Stimulated activated CD8-positive, alpha-beta memory T cell treated with anti-CD3 and anti-CD28 coated beads, Interleukin-15, amount 100 ng/mL, for 24 hours (primary cell): ENCODE measurements at places on chromosomes 2 and 18.

DNA sequence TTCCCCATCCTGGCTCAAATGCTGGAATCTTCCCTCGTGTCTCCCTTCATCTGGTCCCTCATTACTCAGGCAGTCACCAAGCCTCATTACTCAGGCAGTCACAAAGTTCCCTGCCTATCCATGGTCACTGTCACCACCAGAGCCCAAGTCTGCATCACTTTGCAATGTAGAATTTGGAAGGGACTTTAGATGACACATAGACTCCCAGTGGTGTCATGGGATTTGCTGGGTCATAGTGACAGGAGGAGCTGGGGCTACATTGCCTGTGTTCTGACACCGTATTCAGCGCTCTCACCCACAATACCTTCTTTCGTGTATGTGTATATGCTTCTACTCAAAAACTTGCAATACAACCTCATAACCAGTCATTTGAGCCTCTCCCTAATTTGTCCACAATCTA is 2.1 kb upstream of the EMILIN1 start:
- DNase-seq = no peak

- no peak for DNase-seq
Observed at GRCh38 chr2:236250286-236250685, 13.9 kb downstream of the ASB18 start.

GRCh38 chr2:12236136-12236844 is 480.4 kb upstream of the TRIB2 start:
- no peak for DNase-seq

GRCh38 chr2:232363784-232364615 is 14.6 kb upstream of the ALPP start:
- DNase-seq = no peak

DNA sequence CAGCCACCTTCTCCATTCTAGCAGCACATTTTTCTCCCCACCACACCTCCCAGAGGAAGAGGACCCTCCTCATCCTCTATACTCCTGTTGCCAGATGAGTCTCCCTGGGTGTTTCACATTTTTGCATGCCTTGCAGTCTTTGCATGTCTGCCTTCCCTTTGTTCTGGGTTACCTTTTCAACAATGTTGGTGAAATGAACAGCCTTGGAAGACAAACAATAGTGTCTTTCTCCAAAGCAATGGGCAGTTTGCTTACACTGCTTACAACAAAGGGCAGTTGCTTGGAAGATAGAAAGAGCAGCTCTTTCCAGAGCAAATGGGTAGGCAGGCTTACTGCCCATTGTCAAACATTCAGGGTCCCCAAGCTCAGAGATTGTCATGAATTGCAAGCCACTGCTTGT is 14.5 kb upstream of the SEH1L start:
- no peak for DNase-seq

DNA sequence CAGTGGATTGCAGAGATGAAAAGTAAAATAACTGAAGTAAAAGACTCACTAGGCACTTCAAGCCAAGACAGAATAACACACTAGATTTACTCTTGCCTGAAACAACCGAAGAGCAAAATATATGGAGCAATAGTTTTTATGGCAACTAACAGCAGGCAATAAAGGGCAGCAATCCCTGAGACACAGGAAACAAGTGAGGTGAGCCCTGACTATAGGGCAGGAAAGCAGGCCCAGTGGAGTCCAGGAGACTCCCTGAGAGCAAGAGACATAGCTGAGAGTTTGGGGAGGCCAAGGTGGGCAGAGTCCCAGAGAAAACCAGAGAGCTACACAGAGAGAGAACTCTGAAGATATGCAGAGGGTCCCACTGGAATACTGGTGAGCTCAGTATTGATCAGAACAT is 18.8 kb downstream of the FARSB start:
- DNase-seq = no peak

DNA sequence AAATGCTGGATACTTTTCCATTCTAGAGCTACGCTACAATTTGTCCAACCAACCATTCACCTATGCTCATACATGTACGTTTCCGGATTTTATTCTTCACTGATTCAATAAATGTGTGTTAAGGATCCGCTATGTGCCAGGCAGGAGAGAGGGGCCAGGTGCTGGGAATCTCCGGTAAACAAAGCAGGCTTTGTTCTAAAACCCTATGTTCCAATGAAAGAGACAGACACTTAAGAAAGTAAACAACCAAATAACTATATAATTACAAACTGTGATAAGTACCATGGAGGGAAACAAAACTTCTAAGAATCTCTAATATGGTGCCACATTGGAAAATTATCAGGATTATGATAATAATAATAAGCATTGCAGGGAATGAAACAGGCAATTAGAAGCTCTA is 22.2 kb upstream of the POMC start:
- no peak for DNase-seq

GRCh38 chr2:226953826-226954225 is 118.0 kb downstream of the RHBDD1 start:
- DNase-seq = no peak

DNA sequence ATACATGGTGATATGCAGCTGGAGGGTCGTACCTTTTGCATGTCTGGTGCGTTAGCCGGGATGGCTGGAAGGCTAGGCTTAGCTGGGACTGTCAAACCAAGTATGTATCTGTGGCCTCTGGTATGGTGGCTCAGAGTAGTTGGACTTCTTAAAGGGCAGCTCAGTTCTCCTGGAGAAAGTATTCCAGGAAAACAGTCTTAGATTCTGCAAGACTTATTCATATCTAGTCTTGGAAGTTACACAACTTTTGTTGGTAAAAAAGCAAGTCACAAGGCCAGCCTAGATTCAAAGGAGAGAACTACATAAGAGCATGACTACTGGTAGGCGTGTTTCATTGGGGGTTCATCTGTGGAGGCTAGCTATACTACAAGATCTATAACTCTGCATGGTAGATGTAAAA is 45.5 kb downstream of the EML4 start:
- DNase-seq = no peak

- DNase-seq = no peak
Observed at GRCh38 chr2:168434146-168434545, 21.9 kb upstream of the CERS6 start.

GRCh38 chr18:52140986-52141385 is 199.0 kb upstream of the DCC start:
- no peak for DNase-seq

GRCh38 chr18:46877329-46877987 is 39.8 kb downstream of the PIAS2 start:
- DNase-seq = no peak

GRCh38 chr2:1856922-1857321 is 112.6 kb upstream of the PXDN start:
- no peak for DNase-seq

DNA sequence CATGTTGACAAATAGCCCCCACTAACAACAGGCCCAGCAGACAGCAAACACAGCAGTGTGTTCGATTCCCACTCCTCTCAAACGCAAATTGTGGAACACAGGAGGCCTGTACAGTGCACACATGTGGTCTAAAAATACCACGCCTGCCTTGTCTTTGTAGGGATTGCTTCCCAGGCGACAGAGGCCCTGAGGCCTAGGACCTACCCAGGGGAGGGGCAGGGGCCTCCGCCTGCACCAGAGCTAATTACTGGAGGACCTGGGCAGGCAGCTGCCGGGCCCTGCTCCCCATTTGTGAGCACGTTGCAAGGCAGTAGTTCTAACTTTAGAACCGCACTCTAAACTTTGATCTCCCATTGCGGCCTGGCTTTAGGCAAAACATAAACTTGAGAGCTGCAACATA is 316.0 kb downstream of the TXNL1 start:
- DNase-seq = no peak

DNA sequence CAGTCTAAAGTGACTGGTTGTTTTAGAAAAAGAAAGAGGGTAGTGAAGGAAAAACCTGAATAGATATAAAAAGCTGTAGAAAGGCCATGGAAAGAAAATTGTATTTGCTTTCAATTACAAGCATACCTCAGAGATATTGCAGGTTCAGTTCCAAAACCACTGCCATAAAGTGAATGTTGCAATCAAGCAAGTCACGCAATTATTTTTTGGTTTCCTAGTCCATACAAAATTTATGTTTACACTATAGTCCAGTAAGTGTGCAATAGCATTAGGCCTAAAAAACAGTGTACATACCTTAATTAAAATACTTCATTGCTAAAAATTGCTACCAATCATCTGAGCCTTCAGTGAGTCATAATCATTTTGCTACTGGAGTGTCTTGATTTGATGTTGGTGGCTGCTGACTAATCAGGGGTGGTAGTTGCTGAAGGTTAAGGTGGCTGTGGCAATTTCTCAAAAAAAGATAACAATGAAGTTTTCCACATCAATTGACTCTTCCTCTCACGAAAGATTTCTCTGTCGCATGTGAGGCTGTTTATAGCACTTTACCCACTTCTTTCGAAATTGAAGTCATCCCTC is 2003.8 kb upstream of the PIK3C3 start:
- no peak for DNase-seq

GRCh38 chr2:96859681-96860064 is 1.9 kb upstream of the ANKRD39 start:
- no peak for DNase-seq

DNA sequence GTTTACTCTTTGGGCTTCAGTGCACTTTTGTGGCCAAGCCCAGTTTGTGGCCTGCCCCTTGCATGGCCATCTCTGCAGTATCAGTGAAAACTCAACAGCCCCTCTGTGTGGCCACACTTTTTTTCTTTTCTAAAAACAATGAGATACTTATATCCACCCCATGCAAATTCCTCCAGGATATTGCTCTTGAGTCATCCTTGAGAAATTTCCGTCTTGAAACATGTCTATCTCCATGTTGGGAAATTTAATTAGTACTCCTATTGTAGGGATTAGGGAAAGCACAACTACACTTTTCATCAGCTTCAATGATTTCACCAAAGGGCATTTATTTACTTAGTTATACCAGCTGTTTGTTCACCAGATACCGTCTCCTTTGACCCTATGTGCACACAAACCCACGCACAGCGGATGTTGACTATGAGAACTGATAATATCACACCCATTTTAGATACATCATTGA is 993.1 kb downstream of the TSN start:
- DNase-seq = no peak

- DNase-seq = no peak
Observed at GRCh38 chr2:234110219-234110618, 59.7 kb downstream of the SPP2 start.

DNA sequence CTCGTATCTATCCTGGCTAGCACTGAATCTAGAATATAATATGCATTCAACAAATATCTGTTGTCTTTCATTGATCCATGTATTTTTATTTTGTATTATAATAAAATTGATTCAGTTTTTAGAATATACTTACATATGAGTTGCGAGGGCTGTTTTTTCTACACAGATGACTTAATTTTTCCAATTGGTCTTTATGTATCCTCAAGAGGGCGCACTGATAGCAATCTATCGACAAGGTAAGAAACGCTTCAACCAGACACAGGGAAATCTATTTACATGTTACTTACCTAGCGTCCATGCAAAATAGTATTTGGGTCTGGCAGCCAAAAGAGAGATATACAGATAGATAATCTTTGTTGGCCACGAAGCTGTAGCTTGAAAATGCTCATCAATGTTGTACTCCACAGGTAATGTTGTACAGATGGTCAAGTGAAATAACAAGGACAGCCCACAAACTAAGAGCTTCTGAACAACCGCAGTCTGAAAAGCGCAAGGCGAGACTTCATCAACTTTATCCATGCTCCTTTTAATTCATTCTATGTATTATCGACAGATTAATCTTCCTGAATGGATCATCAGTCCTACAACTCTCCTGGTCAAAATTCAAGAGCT is 35.5 kb upstream of the KIDINS220 start:
- DNase-seq = no peak

DNA sequence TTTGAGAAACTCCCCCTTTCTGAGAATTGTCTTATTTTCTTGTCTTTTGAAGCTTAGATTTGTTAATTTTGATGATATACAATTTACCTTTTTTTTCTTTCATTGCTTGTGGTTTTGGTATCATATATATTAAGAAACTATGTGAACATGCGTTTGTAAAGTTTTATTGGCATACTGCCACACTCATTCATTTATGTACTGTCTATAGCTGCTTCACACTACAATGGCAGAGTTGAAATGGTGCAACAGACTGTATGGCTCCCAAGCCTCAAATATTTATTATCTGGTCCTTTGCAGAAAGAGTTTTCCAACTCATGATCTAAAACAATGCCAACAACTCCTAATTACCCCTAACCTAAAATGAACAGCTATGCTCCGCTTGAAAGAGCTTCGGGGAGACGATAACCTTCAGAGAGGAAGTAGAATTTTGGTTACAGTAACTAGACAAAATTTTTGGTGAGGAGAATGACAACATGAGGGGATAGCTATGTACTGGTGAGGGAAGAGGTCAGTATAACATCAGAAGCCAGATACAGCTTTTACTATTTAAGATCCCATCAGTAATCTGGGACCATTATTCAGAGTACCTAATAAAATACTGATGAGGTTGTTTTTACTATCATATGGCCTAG is 16.1 kb downstream of the PPP3R1 start:
- DNase-seq = no peak

- DNase-seq = no peak
Observed at GRCh38 chr18:78268226-78268988, 711.2 kb upstream of the SALL3 start.

GRCh38 chr2:59779571-59779970 is 773.9 kb downstream of the BCL11A start:
- DNase-seq = no peak

- DNase-seq = no peak
Observed at GRCh38 chr2:46365913-46366667, 68.9 kb downstream of the EPAS1 start.

DNA sequence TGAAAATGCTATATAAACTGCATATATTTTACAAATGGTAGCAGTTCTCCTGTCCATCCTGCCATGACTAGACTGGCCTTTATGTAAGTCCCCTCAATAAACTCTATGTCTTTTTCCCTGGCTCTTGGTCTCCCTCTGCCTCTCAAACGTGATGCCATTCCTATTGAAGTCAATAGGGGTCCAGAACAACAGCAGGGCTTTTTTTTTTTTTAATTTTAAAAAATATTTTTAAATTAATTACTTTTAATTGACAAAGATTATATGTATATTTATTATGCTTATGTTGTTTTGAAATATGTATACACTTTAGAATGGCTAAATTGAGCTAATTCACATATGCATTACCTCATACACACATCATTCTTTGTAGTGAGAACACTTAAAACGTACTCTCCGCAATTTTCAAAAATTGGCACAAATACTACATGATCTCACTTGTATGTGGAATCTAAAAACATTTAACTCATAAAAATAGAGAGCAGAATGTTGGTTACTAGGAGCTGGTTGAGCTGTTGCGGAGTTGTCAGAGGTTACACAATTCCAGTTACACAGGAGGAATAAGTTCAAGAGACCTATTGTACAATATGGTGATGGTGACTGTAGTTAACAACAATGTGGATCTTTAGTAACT is 123.1 kb downstream of the LRRTM4 start:
- DNase-seq = no peak

GRCh38 chr2:206471524-206472062 is 28.3 kb downstream of the ADAM23 start:
- no peak for DNase-seq
